ENCODE measurements at places on chromosomes 16 and 17. TPM values are rescaled to one million over a fixed set of nuclear protein-coding genes. Genes with fewer than 3 reads are reported as not detected.

DNA sequence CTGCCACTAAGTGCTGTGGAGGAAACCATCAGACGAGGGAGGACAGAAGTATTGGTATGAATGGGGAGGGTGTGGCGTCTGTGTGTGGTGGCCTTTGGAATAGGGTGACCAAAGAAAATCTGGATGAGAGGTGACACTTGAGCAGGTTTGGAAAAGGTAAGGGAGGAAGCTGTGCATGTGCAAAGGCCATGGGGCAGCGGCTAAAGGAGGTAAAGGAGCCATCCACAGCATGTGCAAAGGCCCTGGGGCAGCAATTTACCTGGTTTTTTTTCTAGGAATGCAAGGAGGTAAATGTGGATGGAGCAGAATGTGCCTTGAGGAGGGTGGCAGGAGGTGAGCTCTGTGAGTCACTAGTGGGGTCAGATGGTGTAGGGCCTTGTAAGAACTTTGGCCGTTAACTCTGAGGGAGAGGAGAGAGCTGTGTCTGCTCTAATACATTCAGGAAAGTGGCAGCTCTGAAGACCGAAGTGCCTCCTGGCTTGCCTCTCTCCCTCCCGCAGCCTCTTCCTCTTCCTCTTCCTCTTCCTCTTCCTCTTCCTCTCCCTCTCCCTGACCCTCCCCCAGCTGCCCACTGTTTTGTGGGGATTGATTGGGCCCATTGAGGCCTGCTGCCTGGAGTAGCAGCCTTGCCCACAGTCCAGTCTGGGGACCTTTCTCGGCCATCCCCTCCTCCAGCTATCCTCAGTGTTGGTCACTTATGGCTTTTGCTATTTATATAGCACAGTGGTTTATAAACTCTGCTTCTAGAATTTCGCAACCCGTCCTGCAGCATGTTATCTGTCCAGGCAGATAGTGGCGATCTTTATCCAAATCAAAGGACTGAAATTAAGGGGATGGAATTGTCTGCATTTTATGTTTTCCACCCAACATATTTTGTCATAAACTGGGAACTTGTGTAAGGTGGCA is 38.7 kb downstream of the CMIP start:
- DNase-seq: no peak

- DNase-seq: no peak
Measured at GRCh38 chr17:7113273-7114071, 1.1 kb downstream of the ASGR2 start.

DNA sequence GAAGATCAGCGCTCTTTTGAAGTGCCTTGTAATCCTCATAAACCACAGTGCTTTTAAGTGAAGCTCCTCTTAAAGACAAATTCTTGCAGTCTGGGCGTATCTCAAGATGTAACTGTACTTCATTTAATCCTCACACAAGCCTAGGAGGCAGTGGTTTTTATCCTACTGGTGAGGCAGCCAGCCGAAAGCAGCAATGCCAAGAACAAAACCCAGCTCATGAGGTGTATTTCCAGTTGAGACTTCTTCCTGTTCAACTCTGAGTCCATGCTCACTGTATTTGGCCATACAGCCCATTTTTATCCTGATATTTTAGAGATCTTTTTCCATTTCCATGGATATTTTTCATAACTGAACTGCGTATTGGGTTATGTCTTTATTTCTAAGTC is 13.7 kb downstream of the CTRB2 start:
- DNase-seq: no peak

- no peak for DNase-seq
Measured at GRCh38 chr17:39973496-39973895, 7.1 kb upstream of the PSMD3 start.

- no peak for DNase-seq
Measured at GRCh38 chr16:46836534-46837530, 5.9 kb upstream of the C16orf87 start.

GRCh38 chr17:73555199-73555960 is 88.9 kb downstream of the SDK2 start:
- no peak for DNase-seq

DNA sequence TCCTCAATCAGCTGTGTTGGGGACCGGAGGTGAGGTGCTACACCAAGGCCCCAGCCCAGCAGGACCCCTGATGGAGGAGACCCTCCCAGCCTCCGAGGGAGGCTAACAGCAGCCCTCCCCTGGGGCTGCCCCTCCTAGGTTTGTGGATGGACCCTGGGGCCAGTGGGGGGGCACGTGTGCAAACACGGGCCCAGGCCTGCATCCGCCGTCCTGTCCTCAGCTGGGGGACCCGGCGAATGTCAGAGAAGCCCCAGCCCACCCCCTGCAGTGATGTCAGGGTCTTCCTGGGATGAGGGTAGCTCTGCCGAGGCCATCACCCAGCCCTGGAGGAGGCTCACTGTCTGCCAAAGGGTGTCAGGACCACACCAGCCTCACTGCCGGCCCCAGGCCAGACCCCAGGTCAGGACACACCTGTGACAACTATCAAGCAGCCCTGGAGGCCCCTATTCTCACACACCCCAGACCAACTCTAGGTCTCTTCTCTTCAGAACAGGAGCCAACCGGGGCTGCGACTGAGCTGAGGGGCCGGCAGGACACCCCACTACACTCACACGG is 26.7 kb downstream of the CEP131 start:
- no peak for DNase-seq

GRCh38 chr17:40486522-40487370 is 14.7 kb downstream of the TNS4 start:
- no peak for DNase-seq

GRCh38 chr16:53922067-53922806 is 218.3 kb downstream of the FTO start:
- DNase-seq: no peak

DNA sequence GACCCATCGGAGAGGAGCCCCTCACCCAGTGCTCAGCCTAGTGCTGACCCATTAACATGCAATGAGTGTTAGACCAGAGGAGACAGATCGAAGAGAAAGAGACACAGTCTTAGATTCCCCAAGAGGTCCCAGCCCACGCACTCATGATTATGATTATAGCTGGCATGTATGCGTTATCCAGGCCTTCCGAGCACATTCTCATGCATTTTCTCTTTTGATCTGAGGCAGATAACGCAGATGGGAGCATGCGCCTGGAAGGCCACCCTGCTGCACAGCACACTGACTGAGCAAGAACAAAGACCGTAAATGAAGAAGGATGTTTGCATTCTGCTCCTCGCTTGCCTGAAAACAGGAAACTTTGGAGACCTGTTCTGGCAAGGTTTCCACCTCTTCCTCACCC is 232.7 kb downstream of the SOX9 start:
- DNase-seq: no peak

DNA sequence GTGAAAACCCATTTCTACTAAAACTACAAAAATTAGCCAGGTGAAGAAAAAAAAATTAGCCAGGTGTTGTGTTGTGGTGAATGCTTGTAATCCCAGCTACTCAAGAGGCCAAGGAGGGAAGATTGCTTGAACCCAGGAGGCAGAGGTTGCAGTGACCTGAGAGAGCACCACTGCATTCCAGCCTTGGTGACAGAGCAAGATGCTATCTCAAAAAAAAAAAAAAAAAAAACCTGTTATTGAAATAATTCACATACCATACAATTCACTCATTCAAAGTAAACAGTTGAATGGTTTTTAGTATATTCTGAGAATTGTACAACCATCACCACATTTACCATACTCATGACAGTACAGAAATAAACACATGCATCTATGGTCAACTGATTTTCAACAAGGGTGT is 31.0 kb downstream of the ZNRF1 start:
- DNase-seq: no peak

DNA sequence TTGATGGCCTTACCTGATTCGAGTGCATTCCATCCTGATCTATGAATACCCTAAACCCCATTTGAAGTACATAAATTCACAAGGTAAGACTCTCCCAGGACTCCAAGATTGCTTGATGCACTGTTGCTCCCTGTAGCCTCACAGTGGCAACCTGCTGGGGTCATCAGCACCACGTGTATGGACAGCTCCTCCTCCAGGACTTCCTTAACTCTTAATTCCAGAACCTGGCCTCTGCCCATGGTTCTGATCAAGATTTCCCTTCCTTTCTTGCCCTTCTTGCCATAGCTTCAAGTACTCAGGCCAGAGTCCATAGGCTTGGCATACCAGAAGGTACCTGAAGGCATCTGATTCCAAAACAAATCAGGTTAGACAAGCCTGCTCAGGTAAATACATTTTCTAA is 34.0 kb upstream of the NLK start:
- no peak for DNase-seq

- DNase-seq: no peak
Measured at GRCh38 chr16:25155553-25156460, 44.3 kb downstream of the LCMT1 start.

GRCh38 chr17:48002916-48003416 is 32.1 kb downstream of the CDK5RAP3 start:
- no peak for DNase-seq

DNA sequence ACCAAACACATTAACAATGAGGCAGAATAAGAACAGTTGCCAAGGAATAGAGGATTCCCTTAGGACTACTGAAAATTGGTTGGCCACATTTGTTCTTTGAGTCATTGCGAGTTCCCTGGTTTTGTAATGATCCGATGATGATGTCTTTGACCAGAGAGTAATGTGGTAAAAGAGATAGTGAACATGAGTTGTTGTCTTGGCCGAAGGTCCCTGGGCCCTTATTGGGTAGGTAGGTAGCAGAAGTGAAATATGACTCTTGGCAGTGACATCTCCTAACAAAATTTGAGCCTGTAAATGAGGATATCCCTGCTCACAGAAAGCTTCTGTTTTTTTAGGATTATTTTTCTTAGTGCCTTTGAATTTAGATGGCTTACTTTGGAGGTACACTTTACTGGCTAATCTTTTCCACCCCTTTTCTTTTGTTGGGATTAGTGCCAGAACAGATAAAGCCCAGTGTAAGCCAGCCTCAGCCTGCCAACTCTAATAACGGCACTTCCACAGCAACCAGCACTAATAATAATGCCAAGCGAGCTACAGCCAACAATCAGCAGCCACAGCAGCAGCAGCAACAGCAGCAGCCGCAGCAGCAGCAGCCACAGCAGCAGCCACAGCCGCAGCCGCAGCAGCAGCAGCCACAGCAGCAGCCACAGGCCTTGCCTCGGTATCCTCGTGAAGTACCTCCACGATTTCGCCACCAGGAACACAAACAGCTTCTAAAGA is 47.2 kb downstream of the TNRC6A start:
- DNase-seq: no peak

- DNase-seq: peak; percentile 69
Measured at GRCh38 chr17:76000016-76000754, 470 bp upstream of the CDK3 start.

DNA sequence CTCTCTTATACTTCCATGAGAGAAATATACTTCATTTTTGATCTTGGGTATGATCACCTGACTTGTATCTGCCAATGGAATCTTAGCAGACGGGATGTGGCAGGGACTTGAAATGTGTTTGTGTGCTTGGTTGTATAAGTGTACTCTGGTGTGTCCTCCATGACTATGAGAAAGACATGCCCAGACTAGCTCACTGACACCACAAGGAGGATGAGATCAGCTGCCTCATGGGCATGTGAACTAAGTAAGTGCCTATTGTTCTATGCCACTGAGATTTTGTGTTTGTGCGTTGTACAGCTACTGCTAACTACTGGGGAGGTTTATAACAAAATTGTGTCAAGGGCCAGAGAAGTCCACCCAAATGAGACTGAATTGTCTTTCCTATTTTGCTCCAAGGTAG is 402.2 kb upstream of the SALL1 start:
- DNase-seq: no peak

GRCh38 chr17:42559075-42559474 is 2.9 kb upstream of the COASY start:
- DNase-seq: no peak

- no peak for DNase-seq
Measured at GRCh38 chr17:44983563-44983962, 15.5 kb upstream of the C1QL1 start.

DNA sequence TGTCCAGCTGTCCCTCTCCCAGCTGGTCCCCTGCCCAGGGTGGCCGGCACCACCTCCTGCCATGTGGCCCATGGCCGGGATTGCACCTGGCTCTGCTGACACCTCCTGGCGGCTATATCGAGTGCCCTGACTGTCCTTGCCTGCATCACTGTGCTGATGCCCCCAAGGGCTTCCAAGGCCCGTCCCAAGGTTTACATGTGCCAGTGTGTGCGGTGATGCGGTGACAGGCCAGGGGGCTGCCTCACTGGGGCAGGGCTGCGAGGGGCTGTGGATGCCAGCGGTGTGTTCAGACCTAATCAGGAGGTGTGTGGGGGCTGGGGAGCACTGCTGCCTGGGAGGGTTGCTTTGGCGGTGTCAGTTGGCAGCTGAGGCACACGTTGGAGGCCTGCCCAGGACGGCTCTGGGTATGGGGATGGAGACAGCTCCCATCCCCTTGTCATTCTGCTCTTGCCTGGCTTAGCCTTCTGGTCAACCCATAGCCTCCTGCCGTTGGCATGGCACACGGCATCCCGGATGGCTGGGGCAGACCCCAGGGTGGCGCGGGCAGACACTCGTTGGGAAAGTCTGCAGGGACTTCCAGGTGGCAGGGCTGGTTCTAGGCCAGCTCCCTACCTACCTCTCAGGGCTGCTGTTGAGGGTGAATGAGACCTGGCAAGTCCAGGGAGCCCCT is 5.5 kb downstream of the MAP2K3 start:
- no peak for DNase-seq

DNA sequence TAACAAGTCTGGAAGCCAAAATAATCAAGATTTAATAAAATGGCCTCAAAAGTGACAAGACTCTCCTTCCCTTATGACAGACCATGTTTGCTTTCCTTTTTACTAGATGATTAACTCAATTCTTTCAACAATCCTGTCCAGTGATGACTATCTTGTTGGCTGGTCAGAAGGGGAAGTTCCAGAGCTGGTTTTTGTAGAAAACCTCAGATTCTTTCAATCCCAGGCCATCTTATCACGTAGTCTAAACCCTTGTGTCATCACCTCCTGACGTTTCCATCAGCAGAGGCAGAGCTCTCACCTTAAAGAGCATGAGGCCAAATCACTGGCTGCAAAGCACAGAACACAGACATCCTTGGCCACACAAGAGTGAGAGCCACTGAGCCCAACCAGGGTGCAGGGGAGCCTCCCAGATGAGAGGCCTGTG is 125.3 kb downstream of the ANKRD11 start:
- no peak for DNase-seq

DNA sequence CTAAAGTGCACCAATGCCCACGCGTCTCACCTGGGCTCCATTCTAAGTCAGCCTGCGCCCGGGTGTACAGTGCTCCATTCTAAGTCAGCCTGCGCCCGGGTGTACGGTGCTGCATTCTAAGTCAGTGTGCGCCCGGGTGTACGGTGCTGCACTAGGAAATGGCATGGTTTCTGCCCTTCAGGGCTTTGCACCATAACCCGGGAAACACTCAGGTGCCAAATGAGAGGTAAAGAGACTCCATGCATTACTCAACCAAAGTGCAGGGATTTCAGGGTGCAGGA is 29.2 kb upstream of the FASN start:
- no peak for DNase-seq

GRCh38 chr16:65281586-65281985 is 159.7 kb upstream of the CDH11 start:
- no peak for DNase-seq

GRCh38 chr17:49951362-49952082 is 17.5 kb upstream of the DLX4 start:
- no peak for DNase-seq

PRSS8 gene
- total RNA-seq: 79.1 TPM

ANKRD40CL gene
- total RNA-seq: not detected

MPP3 gene
- 22.9 TPM for total RNA-seq

CTF1 gene
- total RNA-seq: 10.3 TPM

RTN4RL1 gene
- total RNA-seq: 0.20 TPM

MYH11 gene
- 0.89 TPM for total RNA-seq

ALOX12B gene
- total RNA-seq: not detected

IL32 gene
- 5.5 TPM for total RNA-seq

KCNJ18 gene
- total RNA-seq: not detected

KRT39 gene
- not detected for total RNA-seq

CDR2L gene
- 23.1 TPM for total RNA-seq

TEN1 gene
- total RNA-seq: 35.5 TPM

CCDC200 gene
- not detected for total RNA-seq
